ENCODE measurements at places on chromosomes 7 and 10.

GRCh38 chr7:50270531-50271018 is 33.9 kb upstream of the IKZF1 start:
- no peak for DNase-seq

- DNase-seq: no peak
These were observed 116.7 kb upstream of the C7orf33 start for GRCh38 chr7:148473703-148474480.

DNA sequence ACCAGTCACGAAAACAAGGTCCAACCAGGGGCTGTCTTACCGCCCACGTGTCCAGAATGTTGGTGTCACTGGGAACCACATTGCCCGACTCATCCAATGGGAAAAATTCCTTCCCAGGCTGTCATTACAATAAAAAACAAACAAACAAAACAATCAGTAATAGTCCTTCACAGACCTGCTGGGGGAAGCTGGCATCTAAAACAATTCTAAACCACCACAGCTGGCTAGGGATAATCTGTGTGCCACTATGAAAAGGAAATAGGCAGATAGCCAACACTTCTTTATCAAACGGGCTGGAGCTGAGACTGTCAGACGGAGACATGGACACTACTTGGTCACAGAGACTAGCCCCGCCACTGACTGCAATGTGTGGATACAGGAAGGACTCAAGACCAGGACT is 9.2 kb downstream of the AKR1B1 start:
- no peak for DNase-seq

DNA sequence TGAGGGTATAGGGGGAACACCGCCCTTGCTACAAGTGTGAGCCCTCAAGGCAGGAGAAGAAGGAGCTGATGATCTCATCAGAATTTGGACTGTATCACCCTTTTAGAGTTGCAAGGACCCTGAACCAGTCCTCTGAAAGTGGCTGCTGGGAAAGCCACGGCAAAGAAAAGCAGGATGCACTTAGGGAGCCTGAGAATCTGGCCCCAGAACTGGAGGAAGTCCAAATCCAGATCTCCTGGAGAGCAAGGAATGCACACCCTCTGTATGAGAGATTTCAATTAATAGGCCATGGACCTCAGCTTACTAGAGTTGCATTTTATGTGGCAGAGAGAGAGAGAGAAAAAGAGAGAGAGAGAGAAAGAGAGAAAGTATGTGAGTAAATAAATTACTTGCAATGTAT is 662.9 kb downstream of the CCSER2 start:
- no peak for DNase-seq

- no peak for DNase-seq
These were observed 12.8 kb upstream of the GPR15LG start for GRCh38 chr10:84160663-84161362.

Measured in iPS DF 6.9 (cell line).